ENCODE measurements at places on chromosomes 12 and 14.

DNA sequence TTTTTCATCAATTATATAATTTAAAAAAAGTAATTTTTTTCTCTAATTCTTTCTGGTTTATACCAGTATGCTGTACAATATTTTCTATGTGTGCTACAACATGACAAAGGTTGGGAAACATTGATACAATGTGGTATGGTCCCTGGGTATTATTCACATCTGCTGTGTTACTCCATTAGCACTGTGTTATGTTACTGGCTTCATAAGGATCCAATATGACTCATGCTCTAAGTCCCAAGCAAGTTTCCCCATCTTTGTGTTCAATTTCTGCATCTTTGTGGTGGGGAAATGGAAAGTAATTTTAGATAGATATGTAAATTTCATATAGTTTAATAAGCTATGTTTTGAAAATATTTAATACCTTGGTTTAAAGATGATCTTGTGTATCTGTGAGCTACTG is 35.8 kb downstream of the FBXO33 start:
- DNase-seq, result no peak

- DNase-seq, result no peak
These were observed 31.3 kb upstream of the PSEN1 start for GRCh38 chr14:73105050-73105449.

DNA sequence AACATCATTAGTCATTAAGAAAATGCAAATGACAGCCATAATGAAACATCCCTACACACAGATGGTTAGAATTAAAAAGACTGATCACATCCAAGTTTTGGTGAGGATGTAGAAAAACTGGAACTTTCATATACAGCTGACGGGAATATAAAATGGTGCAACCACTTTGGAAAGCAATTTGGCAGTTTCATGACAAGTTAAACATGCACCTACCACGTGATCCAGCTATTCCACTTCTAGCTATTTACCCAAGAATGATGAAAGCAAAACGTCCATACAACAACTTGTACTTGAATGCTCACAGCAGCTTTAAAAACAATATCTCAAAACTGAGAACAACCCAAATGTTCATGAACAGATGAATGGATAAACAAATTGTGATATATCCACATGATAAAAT is 77.9 kb upstream of the AVPR1A start:
- DNase-seq, result no peak

DNA sequence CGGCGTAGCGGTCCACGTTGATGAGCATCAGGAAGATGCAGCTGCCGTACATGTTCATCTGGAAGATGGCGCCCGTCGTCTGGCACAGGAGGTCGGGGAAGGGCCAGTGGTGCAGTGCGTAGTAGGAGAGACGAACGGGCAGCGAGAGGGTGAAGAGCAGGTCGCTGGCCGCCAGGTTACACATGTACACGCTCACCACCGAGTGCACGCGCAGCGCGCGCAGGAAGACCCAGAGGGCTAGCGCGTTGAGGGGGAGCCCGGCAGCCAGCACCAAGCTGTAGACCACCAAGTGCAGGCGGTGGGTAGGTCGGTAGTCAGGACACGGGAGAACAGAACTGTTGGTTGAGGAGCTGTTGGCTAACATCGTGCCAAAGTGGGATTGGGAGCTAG is 13.7 kb upstream of the CHD4 start:
- no peak for DNase-seq

DNA sequence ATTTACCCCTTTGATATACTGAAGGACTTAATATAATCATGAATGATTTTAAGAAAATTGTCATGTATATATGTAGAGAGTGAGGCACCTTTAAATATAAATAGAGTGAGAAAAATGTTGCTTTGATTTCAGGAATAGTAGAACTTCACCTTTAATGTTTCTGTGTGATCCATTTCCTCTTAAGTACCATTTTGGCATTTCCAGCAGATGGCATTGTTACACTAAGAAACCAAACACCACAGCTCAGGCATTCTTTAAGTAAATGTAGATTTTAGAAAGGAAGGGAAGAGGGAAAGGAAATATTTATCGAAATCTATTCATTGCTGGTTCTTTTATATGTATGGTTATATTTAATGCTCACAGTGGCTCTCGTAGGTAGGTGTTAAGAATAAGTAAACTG is 556.7 kb upstream of the FBXO33 start:
- peak; percentile 2 for DNase-seq

GRCh38 chr14:33742166-33742565 is 208.7 kb downstream of the EGLN3 start:
- no peak for DNase-seq

Measured in lung microvascular endothelial cell (primary cell).